ENCODE measurements at places on chromosomes 11 and 22.

DNA sequence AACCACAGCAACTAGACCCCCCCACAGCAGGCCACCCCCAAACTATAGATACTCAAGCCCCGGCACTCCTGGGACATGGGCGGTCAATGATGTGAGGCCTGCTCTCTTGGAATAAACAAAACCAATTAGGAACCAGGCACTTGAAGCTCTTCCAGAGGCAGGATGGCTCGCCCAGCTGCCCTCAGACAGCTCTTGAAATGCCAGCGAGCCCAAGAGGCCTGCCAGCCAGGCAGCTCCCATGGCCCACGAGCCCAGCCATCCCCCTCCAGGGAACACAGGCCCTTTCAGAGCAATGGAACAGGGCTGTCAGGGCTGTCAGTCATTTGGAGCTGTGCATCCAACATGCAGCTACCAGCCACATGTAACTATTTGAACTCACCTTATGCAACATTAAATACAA, 34.0 kb upstream of the TFIP11 start:
- no peak for DNase-seq

GRCh38 chr11:109425554-109425953, 3.6 kb downstream of the C11orf87 start:
- no peak for DNase-seq

DNA sequence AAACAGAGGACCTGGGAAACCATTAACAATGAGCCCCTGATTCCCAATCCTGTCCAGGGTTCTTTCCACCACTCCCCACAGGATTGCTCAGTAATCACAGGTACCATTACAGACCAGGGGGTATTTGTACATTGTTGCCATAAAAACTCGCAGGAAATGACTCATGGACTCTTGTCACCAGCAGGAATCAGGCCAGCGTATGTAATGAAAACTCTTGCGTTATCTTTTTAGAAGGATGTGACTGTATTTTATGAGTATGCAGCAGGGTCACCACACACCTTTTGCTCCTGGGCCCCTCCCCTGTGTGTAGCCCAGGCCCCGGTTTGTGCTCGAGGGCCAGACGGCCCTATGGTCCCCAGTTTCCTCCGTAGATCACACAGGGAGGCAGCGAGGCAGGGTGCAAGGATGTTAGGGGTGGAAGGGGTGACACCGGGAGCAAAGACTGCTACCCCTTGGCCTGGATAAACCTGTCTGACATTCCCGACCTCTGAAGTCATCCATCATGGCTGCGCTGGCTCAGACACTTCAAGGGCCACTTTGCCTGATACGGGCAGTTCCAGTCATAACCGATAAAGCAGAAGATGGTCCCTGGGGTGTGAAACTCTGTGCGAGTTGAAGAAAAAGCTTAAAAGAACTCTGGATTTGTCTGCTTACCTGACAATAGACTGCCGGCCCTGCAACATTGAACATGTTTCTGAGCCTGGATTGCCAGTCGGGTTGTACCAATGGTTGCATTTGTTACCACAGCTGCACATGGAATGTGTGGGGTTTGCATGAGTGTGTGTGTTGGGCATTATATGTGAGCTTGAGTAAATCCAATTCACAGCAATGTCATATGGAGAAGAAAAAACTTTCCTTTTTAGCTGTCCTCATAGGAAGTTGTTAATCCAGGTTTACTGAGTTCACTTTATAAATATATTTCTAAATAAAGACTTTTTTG, 56.9 kb downstream of the MICAL2 start:
- peak; percentile 43 for DNase-seq

GRCh38 chr22:31840585-31840984, 86.8 kb downstream of the DEPDC5 start:
- DNase-seq: no peak

All from inflammatory macrophage (primary cell).